ENCODE measurements at places on chromosomes 3 and 15.

GRCh38 chr3:74510261-74510818, 104.1 kb downstream of the CNTN3 start:
- DNase-seq: no peak

- DNase-seq: no peak
Observed at GRCh38 chr15:77168616-77169015, 97.7 kb upstream of the TSPAN3 start.

- DNase-seq: no peak
Observed at GRCh38 chr3:193857996-193858395, 265.0 kb downstream of the OPA1 start.

- no peak for DNase-seq
Observed at GRCh38 chr15:47987908-47988532, 132.8 kb upstream of the SLC24A5 start.

- DNase-seq: no peak
Observed at GRCh38 chr3:4985330-4986174, 6.3 kb downstream of the BHLHE40 start.

DNA sequence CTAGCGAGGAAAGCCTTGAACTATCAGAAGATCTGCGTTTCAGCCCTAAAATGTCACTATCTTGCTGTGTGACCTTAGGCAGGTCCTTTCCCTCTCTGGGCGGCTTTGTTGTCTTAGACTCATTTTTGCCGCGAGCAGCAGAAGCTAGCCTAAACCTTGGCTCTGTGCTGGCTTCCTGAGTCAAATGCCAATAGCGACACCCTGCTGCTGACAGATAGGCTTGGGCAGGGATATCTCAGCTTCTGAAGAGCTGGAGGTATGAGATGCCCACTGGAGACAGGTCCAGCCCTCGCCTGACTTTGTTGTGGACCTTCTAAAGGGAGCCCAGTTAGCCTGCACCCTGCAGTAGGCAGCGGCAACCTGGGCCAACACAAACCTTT, 1.3 kb downstream of the ADAMTSL3 start:
- no peak for DNase-seq

DNA sequence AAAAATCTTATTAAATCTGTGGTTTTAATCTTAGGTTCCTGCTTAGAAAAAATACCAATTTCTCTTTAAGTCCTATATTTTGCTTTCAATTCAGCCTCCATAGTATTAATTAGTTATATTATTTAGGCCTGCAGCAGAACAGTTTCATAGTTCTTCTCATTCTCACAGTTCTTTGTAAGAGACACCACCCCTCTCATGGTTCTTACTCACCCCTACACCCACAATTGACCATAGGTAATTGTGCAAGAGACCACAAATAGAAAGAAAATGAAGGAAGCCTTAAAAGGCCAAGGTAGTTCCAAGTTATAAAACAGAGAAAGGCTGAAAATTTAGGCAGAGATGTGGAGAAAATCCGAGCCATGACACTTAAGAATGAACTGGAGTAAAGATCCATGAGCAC, 415.3 kb downstream of the TIGIT start:
- DNase-seq: no peak

DNA sequence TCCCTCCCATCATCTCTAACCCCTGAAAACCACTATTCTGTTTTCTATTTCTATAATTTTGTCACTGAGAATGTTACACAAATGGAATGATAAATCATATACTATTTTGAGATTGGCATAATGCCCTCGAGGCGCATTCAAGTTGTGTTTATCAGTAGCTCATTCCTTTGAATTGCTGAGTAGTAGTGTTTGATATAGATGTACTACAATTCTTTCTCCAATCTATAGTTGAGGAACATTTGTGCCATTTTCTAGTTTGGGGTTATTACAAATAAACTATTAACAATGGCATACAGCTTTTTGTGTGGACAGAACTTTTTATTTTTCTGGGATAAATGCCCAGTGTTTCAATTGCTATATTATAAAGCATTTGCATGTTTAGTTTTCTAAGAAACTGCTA, 86.0 kb downstream of the CCR1 start:
- no peak for DNase-seq

GRCh38 chr3:52509753-52510328, 14.7 kb downstream of the STAB1 start:
- DNase-seq: no peak

DNA sequence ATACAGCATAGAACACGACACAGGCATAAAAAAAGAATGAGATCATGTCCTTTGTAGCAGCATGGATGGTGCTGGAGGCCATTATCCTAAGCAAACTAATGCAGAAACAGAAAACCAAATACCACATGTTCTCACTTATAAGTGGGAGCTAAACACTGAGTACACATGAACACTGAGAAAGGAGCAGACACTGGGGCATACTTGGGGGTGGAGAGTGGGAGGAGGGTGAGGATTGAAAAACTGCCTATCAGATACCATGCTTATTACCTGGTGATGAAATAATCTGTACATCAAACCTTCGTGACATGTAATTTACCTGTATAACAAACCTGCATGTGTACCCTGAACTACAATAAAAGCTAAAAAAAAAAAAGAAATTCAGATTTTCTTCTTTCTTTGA, 100.4 kb downstream of the PPM1L start:
- DNase-seq: no peak

DNA sequence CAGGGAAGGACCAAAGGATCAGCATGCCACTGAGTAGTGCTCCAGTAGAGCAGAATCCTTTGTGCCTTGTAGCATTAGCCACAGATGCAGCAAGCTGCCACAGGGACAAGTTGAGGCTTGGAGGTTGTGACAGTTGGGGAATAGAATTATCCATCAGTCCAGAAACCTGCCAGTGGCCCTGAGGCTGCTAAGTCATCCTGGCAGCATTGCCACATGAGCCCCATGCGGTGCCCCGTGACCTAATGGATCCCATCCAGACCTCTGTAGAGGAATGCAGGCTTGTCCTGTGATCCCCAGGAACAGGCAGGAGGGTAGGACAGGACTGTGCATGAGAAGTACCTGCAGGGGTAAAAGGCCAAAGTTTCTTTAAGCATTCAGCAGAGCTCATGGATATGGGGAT, 51.7 kb downstream of the BOC start:
- no peak for DNase-seq

DNA sequence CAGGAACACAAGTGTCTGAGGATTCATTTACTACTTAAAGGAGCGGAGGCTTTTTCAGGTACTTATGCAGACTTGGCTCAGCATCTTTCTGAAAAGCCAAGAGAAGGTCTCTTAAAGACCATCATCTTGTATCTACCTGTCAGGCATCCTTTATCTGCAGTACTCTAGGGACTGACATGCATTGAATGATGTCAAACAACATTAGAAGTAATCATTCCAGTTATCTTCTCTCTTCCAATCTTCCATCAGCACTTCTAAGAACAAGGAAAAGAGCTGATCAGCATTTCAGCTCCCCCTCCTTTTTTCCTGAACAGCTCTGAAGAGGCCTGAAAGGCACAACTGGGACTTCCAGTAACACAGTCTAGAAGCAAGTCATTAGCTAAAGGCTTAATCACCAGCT, 214.8 kb downstream of the KCNH8 start:
- DNase-seq: no peak

GRCh38 chr3:113212844-113213375, 1.6 kb downstream of the BOC start:
- no peak for DNase-seq

GRCh38 chr15:75023181-75023871, at the start of gene PPCDC:
PPCDC (plus strand) TSS chr15:75023590; CDS start chr15:75028319, 4,729 bp downstream.
- DNase-seq: peak; percentile 94

- DNase-seq: no peak
Observed at GRCh38 chr3:118348169-118348557, 686.5 kb downstream of the IGSF11 start.

GRCh38 chr3:50338965-50339364, 1.7 kb downstream of the RASSF1 start:
- no peak for DNase-seq

DNA sequence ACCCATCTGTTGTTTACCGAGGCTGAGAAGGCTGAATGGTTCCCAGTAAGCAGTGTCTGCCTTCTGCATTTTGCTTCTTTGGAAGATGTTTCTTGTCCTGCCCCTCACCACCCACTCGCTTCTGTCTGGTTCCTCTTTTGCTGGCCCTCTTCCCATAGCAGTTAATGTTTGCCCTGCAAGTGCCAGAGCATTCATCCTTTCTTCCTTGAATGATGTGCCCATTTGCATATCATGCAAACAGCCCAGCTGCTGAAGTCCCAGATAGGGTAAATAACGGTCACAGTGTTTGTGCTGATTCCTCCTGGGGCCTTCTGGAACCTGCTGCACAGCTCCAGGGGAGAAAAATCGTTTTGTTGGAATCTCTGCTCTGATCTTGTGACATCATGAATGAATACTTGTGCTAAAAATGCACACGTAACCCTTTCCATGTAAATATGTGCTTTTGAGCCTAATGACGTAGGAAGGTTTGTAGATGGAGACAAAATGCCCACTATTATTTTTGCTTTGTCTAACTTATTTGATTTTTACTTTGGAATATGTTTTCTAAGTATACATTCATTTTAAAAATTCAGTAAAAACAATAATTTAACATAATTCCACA, 381.0 kb downstream of the SOX2 start:
- DNase-seq: no peak

GRCh38 chr3:154954757-154955156, 125.4 kb upstream of the MME start:
- DNase-seq: no peak

DNA sequence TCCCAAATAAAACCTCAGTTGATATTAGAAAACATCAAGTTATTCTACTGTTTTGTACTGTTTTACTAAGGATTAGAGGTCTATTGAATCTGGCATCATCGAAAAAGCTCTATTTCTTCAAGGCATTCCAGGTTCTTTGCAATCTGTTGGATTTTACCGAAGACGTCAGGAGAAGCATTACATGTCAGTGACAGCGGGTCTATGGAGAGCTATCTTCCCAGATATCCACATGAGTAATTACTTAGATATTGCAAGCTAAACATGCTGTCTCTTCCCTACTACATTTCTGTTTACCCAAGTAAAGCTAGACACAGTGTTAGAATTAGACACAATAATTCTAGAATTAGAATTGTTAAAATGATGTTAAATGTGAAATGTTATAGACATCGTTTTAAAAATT, 10.8 kb upstream of the GOLGA6L2 start:
- DNase-seq: no peak

- no peak for DNase-seq
Observed at GRCh38 chr3:11413071-11413470, 140.9 kb downstream of the ATG7 start.

GRCh38 chr3:21691036-21691435, 60.0 kb downstream of the ZNF385D start:
- no peak for DNase-seq

- no peak for DNase-seq
Observed at GRCh38 chr3:27504749-27505148, 20.6 kb upstream of the SLC4A7 start.

GRCh38 chr15:89681146-89681545, 2.0 kb upstream of the PLIN1 start:
- no peak for DNase-seq

- DNase-seq: no peak
Observed at GRCh38 chr3:184218814-184219213, 10.6 kb upstream of the VWA5B2 start.

- no peak for DNase-seq
Observed at GRCh38 chr15:92901072-92901761, 1.1 kb downstream of the CHD2 start.

DNA sequence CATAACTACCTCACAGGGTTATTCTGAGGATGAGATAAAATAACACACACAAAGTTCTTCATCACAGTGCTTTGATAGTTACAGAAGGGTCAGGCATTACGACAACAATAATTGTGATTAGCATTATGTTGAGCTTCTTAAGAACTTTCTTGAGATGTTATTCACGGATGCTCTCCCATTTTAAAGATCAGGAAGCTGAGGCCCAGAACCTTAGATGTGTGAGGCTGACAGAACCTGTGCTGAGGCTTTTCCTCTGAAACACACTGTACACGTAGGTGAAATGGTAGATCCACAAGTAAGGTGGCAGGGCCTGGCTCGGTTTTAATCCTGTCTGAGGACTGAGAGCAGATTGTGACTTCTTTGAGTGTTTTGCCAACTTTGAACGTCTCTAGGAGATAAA, 211.2 kb upstream of the BHLHE40 start:
- no peak for DNase-seq

- peak; percentile 42 for DNase-seq
Observed at GRCh38 chr3:4492208-4493013, 737 bp upstream of the ITPR1 start.

GRCh38 chr3:156416846-156417558, 137.9 kb downstream of the SSR3 start:
- no peak for DNase-seq

- DNase-seq: no peak
Observed at GRCh38 chr3:133935843-133936769, 40.4 kb upstream of the RAB6B start.

DNA sequence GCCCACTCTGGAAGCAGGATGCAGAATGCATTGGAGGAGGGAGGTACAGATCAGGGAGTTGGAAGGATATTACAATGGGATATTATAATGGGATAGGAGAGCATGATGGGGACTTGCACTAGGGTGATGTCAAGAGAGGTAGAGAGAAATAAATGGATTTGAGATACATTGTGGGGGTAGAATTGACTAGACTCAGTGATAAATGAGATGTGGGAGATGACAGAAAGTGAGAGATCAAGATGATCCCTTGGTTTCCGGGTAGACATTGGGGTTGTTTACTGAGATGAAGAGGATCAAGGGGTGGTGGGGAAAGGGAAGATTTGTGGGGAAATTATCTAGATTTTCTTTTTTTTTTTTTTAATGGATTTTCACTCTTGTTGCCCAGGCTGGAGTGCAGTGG, 42.7 kb downstream of the BFSP2 start:
- no peak for DNase-seq

DNA sequence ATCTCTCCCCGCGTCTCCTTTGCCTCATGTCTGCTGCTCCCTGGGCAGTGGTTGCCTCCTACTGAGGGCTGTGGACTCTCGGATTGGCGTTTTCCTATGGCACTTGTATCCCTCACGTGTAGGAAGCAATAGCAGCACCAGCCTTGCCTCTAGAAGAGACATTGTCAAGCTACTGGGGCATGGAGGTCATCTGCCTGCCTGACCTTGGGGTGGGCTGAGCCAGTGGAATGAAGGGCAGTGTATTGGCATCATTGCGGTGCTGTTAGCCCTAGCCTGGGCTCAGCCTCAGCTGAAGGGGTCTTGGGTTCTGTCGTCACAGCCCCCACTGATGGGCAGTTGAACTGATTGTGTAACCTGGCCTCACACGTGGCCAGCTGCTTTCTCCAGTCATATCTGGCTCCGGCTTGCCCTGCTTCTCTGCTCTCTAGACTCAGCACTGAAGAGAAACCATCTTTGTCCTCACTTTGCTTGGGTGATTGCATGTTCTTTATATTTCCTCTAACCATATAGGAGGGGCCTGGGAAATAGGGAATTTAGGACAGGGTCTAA, 8.1 kb downstream of the ABCF3 start:
- no peak for DNase-seq

DNA sequence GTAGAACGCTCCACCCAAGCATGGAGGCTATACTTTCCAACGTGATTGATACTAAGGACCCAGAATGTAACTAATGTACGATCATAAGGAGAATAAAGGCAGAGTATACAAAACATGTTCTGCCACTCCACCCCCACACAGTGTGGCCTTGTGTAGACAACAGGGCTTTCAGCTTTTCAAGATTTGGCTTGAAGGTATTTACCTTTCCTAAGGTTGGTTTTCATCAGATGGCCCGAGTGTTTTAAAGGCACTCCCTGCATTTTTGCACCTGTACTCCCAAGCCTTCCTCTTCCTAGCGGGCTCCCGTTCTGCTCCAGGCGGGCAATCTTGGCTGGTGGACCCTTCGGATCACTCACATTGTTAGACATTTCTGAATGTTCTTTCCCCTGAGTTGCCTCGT, 4.6 kb downstream of the SATB1 start:
- no peak for DNase-seq

- DNase-seq: no peak
Observed at GRCh38 chr3:143234526-143234925, 115.0 kb downstream of the CHST2 start.

All from activated CD8-positive, alpha-beta memory T cell treated with anti-CD3 and anti-CD28 coated beads, Interleukin-2, amount 50 U/mL, for 4 hours (primary cell).